ENCODE measurements at places on chromosomes 3 and 15. TPM values are rescaled to one million over a fixed set of nuclear protein-coding genes. Genes with fewer than 3 reads are reported as not detected.

DNA sequence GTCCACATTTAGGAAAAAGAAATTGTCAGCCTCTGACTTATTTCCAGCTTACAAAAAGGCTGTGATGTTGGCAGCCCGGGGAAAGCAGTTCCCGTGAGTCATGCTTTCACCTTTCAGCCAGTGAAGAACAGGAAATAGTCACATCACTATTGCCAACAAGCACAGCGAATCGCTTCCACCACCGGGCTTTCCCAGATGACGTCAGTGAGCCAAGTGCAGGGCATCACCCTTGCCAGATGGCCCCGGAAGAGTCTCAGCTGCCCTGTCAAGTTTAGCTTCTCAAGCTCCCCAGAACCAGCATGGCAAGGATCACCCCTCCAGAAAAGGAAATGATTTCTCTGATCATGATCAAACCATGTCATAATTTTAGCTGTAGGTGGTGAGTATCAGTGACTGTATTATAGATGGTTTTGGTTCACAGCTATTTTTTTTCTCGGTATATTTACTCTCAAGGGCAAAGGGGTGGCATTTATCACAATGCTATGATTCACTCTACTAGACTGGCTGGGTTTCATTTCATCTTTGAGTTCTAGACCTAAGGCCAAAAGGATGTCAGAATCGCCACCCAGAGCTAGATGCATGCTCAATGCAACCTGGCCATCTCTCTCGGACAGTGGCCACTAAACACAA, 32.9 kb downstream of the B3GNT5 start:
- H3K4me3 ChIP-seq = peak overlapping the region; percentile 9
- H3K36me3 ChIP-seq = no peaks in the 10 kb centered on the region
- peak; percentile 93 for DNase-seq
- H3K4me1 ChIP-seq = peaks cover 5% of the 10 kb centered on the region

DNA sequence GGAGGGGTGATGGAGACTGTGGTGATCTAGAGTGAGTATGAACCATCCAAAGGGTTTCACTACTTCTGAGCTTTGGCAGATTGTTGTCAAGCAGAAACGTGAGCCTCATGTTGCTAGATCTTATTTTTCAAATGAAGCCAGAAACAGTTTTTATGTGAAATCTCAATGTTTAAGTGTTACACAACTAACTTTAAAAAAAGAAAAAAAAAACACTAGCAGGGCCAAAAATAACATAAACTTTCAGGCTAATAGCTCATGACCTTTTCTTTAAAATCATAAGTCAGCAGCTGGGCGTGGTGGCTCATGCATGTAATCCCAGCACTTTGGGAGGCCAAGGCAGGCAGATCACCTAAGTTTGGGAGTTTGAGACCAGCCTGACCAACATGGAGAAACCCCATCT, 2.1 kb upstream of the HTR3D start:
- H3K4me1 ChIP-seq = no peaks in the 10 kb centered on the region
- no peak overlapping the region for H3K4me3 ChIP-seq
- H3K27me3 ChIP-seq = no peaks in the 10 kb centered on the region
- no peaks in the 10 kb centered on the region for H3K36me3 ChIP-seq
- no peak overlapping the region for H3K27ac ChIP-seq
- no peak for DNase-seq

DNA sequence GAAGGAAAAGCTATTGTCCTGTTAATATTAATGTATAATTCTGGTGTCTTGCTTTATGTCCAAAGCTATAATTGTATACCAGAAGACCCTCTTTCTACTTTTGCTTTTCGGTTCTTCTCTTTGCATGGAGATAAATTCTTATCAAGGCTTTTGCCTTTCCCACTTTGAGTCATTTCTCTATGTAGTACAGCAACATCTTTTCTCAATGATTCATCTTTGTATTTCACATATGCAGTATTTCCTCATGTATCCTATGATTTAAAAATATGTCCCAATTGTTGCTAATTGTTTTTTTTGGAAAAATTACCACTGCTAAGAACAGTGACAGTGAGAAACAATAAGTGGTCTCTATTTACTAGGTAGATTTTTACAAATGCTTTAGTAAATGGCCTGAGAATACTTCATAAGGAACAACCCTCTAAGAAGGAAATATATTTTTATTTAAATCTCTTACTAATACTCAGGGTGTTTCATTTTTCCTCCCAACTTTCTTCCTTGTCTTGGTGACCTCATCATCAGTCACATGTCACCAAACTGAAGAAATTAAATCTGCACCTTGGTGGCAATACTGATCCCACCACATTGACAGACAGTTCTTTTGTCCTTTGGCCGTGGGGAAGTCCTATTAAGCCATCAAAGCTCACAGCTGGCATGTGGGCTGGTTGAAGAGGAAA, 290.6 kb downstream of the SATB1 start:
- H3K27me3 ChIP-seq = no peaks in the 10 kb centered on the region
- H3K36me3 ChIP-seq = no peaks in the 10 kb centered on the region
- H3K4me3 ChIP-seq = no peak overlapping the region
- DNase-seq = no peak
- no peaks in the 10 kb centered on the region for H3K4me1 ChIP-seq
- H3K27ac ChIP-seq = no peak overlapping the region

DNA sequence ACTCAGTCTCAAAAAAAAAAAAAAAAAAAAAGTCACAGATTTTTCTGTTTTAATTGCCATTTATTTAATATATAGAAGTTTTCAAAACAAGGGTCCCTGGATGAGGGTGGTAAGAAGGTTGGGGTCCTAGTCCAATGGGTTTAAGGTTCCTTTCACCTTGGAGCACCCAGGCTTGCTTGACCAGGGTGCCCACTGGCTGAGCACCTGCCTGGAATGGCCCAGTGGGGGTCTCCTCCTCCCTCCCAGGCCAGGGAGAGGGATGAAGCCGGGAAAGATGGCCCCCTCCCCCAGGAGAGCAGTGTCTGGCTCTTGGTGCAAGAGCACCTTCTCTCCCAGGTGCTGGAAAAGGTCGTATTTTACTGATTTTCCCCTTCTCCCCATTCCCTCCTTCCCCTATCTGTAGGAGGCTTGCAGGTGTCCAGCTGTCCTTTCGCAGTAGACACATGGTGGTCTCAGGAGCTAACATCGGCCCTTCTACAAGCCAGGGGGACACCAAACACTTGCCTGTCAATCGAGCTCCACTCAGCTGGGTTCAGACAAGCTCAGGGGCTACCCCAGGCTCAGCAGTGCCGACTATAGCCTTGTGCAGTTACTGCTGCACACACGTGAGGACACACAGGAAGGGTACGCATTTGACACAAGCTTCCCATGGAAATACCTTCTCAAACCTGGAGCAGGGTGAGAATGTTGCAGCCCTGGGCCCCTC, 112.3 kb upstream of the KLF13 start:
- H3K36me3 ChIP-seq = no peaks in the 10 kb centered on the region
- no peaks in the 10 kb centered on the region for H3K27me3 ChIP-seq
- no peak overlapping the region for H3K27ac ChIP-seq
- H3K4me3 ChIP-seq = peak overlapping the region; percentile 1

GRCh38 chr15:68767833-68768232, 52.9 kb downstream of the ANP32A start:
- DNase-seq = no peak
- H3K27me3 ChIP-seq = peaks cover 6% of the 10 kb centered on the region
- H3K4me3 ChIP-seq = no peak overlapping the region
- H3K4me1 ChIP-seq = no peaks in the 10 kb centered on the region

- no peaks in the 10 kb centered on the region for H3K36me3 ChIP-seq
- no peak overlapping the region for H3K27ac ChIP-seq
- H3K4me1 ChIP-seq = no peaks in the 10 kb centered on the region
- H3K4me3 ChIP-seq = no peak overlapping the region
- DNase-seq = no peak
Observed at GRCh38 chr15:33013827-33014445, 180.6 kb downstream of the FMN1 start.

DNA sequence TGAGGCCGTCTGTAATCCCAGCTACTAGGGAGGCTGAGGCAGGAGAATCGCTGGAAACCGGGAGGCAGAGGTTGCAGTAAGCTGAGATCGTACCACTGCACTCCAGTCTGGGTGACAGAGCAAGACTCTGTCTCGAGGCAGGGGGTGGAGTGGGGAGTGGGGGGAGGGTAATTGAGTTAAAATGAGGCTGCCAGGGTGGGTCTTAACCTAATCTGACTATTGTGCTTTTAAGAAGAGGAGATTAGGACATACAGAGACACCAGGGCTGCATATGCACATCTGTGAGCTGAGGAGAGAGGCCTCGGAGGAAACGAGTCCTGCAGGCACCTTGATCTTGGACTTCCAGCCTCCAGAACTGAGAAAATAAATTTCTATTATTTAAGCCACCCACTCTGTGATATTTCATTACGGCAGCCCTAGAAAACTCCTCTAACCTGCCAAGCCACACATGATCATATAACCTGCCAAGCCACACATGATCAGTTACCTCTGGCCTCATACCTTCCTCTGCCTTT, 197.0 kb downstream of the THSD4 start:
- DNase-seq = no peak
- no peaks in the 10 kb centered on the region for H3K36me3 ChIP-seq
- no peaks in the 10 kb centered on the region for H3K4me1 ChIP-seq
- H3K4me3 ChIP-seq = no peak overlapping the region
- H3K27me3 ChIP-seq = no peaks in the 10 kb centered on the region
- H3K27ac ChIP-seq = no peak overlapping the region

DNA sequence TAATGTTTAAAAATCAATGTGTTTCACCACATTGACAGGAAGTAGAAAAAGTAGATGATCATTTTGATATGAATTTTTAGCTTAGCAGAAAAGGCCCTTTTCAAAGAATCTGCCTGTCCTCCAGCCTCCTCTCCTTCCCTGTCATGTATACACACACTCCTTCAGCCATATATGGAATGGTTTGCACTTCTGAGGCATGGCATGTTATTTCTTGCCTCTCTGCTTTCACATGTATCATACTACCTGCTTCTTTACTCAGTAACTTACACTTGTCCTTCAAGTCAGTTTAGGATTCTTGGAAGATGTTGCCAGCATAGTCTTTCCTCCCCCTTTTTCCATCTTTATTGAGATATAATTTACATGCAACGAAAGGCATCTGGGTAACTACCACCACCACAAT, 79.0 kb downstream of the REC114 start:
- no peak overlapping the region for H3K4me3 ChIP-seq
- H3K4me1 ChIP-seq = no peaks in the 10 kb centered on the region
- no peaks in the 10 kb centered on the region for H3K36me3 ChIP-seq
- H3K27ac ChIP-seq = no peak overlapping the region
- no peak for DNase-seq
- no peaks in the 10 kb centered on the region for H3K27me3 ChIP-seq

- H3K27ac ChIP-seq = no peak overlapping the region
- no peak overlapping the region for H3K4me3 ChIP-seq
- DNase-seq = no peak
- no peaks in the 10 kb centered on the region for H3K27me3 ChIP-seq
Observed at GRCh38 chr3:48129921-48130320, 58.3 kb downstream of the CDC25A start.

- H3K4me3 ChIP-seq = no peak overlapping the region
- H3K36me3 ChIP-seq = no peaks in the 10 kb centered on the region
- peaks cover 7% of the 10 kb centered on the region for H3K4me1 ChIP-seq
- no peak overlapping the region for H3K27ac ChIP-seq
- no peak for DNase-seq
Observed at GRCh38 chr3:99872923-99873254, 55.2 kb downstream of the CMSS1 start.

- peak overlapping the region; percentile 83 for H3K27ac ChIP-seq
- H3K4me3 ChIP-seq = peak overlapping the region; percentile 84
- H3K36me3 ChIP-seq = no peaks in the 10 kb centered on the region
Observed at GRCh38 chr3:52240059-52240885, 1.3 kb upstream of the TWF2 start.

DNA sequence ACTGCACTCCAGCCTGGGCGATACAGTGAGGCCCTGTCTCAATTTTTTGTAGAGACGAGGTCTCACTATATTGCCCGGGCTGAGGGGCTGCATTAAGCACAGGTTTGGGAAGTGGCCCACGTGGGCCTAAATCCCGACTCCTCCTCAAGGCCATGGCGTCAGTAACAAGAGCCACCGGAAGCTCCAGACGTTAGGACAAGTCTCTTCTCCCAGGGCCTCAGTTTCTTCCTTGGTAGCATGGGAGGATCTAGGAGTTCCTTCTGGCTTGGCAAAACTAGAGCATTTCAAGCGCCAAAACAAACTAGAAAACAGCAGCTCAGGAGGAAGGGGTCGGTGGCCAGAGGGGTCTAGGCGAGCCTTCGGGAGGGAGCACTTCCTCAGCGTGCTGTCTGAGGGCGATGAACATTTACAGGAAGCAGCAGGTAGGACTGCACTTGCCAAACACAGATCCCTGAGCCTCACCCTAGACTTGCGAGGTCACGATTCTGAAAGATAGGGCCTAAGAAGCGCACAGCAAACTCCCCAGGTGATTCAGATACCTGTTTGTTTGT, 536 bp downstream of the SNAPC5 start:
- H3K4me1 ChIP-seq = peaks cover 7% of the 10 kb centered on the region
- DNase-seq = no peak
- H3K36me3 ChIP-seq = peaks cover 76% of the 10 kb centered on the region
- peak overlapping the region; percentile 94 for H3K4me3 ChIP-seq

The CHRD gene
- not detected for total RNA-seq

The STT3B gene
- 160 TPM for total RNA-seq

The ZNF621 gene
- 16.6 TPM for total RNA-seq

The MYL3 gene
- total RNA-seq = not detected

The C3orf85 gene
- total RNA-seq = not detected

The NT5DC2 gene
- 10.9 TPM for total RNA-seq

The CFAP91 gene
- 0.14 TPM for total RNA-seq

The GP5 gene
- 6.3 TPM for total RNA-seq

All from T-cell (primary cell).